ENCODE measurements at places on chromosomes 7 and 10. TPM values are rescaled to one million over a fixed set of nuclear protein-coding genes. Genes with fewer than 3 reads are reported as not detected.

DNA sequence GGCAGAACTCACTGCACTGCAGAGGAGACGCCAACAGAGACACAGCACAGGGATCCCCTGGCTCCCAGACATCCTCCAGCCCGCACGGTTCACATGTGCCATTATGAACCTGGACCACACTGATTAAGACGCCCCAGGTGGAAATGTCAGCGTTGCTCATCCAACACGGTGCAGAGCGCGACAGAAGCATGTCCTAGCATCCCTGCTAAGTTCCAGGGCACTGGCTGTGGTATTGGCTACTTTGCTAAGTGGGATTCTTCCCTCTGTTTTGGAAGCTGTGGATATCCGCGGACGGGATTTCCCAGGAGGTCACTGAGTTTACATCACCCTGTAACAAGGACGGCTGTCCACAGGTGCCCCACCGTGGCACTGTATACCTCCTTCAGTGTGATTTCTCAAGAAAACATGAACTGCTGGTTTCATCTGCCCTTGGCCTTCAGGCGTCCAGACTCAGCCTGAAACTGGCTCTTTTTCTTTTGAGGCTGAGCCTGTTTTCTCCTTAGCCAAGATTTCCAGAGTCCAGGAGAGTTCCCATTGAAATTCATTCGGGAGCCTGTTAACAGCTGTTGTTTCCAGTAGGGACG lies 324.0 kb downstream of the WDR37 start:
- no peak for DNase-seq

- DNase-seq, result peak; percentile 49
Observed at GRCh38 chr10:5283305-5284158, 81.2 kb upstream of the UCN3 start.

DNA sequence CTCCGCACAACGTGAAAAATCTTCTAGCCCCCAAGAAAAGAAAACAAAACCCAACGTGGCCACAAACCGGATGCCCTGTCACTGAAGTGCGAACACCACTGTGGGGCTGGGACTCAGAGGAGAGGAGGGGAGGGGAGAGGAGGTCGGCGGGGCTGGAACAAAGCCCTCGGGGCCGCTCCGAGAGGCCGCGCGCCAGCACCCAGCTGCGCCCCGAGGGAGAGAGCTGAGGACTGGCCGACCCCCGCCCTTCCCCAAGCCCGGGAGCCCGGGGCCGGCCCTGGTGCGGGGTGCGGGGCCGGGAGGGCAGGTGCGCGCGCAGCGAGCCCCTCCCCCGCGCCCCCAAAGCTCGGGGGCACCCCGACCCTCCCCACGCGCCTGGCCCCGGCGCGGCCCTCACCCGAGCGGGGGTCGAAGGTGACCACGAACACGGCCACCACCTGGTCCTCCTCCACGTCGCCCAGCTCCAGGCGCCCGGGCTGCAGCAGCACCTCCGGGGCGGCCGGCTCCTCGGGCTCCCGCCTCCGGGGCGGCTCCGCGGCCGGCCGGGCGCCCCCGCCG lies 398 bp downstream of the DENND11 start:
- peak; percentile 24 for DNase-seq

- DNase-seq, result peak; percentile 83
Observed at GRCh38 chr7:39811161-39811614, 138.9 kb upstream of the CDK13 start.

DNA sequence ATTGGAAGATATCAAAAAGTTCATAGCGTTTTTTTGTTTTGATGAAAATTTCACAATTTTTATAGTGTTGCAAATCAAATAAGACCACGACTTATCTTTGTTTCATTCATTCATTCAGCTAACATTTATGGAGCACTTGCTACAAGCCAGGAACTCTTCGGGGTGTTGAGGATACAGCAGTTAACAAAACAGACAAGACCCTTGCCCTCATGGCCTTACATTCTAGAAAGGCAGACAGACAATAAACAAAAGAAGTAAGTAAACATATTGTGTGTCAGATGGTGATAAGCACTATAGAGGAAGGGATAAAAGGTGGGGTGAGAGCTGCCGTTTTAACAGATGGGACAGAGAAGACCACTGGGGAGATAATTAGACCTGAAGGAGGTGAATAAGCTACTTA lies 41.6 kb upstream of the GSAP start:
- DNase-seq, result no peak

MORN4 gene
- total RNA-seq, result 4.2 TPM

GHRHR gene
- total RNA-seq, result not detected

CTNNA3 gene
- 0.02 TPM for total RNA-seq
